ENCODE measurements at places on chromosomes 5 and 9. TPM values are rescaled to one million over a fixed set of nuclear protein-coding genes. Genes with fewer than 3 reads are reported as not detected.

DNA sequence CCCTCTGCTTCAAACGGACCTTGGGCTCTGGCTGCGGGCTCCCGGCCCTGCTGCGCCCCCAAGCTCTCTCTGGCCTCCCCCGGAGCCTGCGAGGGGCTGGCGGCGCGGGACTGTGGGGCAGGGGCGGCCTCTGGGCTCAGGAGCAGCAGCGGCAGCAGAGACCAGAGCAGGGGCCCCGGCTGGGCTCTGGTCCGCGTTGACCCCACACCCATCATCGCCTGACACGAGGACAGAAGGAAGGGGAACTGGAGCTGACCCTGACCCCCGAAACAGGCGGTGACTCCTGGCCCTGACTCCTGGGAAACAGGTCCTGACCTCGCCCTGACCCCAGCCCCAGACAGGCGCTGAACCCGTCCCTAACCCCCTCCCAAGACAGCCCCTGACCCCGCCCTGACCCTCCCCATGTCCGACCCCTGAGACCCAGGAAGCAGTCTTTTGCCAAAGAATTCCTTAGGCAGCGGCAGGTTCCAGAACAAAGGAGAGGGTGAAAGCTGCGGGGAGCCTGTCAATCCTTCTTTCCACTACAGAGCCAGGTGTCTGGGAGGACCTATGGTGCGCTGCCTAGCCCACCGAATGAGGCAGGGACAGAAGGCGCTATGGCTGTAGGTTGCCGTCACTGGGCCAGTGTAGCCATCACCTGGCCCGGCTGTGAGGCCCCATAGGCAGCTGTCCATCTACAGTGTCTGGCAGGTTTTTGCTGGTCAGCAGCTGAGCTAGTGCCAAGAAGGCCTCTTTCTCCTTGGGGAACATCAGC is 74.7 kb upstream of the SPTLC1 start:
- DNase-seq, result no peak
- H3K4me3 ChIP-seq, result no peak overlapping the region
- H3K4me1 ChIP-seq, result peaks cover 4% of the 10 kb centered on the region
- H3K36me3 ChIP-seq, result no peaks in the 10 kb centered on the region

GRCh38 chr9:95083086-95083768 is 234.3 kb downstream of the FANCC start:
- no peaks in the 10 kb centered on the region for H3K27me3 ChIP-seq
- no peaks in the 10 kb centered on the region for H3K4me1 ChIP-seq
- H3K36me3 ChIP-seq, result no peaks in the 10 kb centered on the region
- no peak for DNase-seq
- no peak overlapping the region for H3K27ac ChIP-seq

- H3K27me3 ChIP-seq, result no peaks in the 10 kb centered on the region
- no peaks in the 10 kb centered on the region for H3K4me1 ChIP-seq
- DNase-seq, result no peak
- no peak overlapping the region for H3K4me3 ChIP-seq
- no peak overlapping the region for H3K27ac ChIP-seq
- H3K36me3 ChIP-seq, result no peaks in the 10 kb centered on the region
These were observed 121.3 kb downstream of the ADAMTS2 start for GRCh38 chr5:179223961-179224360.

PTPN3 gene
- not detected for total RNA-seq

NUTM2F gene
- total RNA-seq, result not detected

- no peaks in the 10 kb centered on the region for H3K4me1 ChIP-seq
- no peak for DNase-seq
- no peak overlapping the region for H3K27ac ChIP-seq
- H3K36me3 ChIP-seq, result no peaks in the 10 kb centered on the region
- H3K27me3 ChIP-seq, result no peaks in the 10 kb centered on the region
These were observed 38.9 kb upstream of the FOXB2 start for GRCh38 chr9:76980566-76980965.

CCNO gene
- total RNA-seq, result 2.2 TPM

- H3K27me3 ChIP-seq, result no peaks in the 10 kb centered on the region
- H3K27ac ChIP-seq, result no peak overlapping the region
- DNase-seq, result no peak
- H3K4me3 ChIP-seq, result no peak overlapping the region
- H3K4me1 ChIP-seq, result no peaks in the 10 kb centered on the region
- H3K36me3 ChIP-seq, result no peaks in the 10 kb centered on the region
These were observed 218.5 kb upstream of the DAPK1 start for GRCh38 chr9:87278971-87279733.

DNA sequence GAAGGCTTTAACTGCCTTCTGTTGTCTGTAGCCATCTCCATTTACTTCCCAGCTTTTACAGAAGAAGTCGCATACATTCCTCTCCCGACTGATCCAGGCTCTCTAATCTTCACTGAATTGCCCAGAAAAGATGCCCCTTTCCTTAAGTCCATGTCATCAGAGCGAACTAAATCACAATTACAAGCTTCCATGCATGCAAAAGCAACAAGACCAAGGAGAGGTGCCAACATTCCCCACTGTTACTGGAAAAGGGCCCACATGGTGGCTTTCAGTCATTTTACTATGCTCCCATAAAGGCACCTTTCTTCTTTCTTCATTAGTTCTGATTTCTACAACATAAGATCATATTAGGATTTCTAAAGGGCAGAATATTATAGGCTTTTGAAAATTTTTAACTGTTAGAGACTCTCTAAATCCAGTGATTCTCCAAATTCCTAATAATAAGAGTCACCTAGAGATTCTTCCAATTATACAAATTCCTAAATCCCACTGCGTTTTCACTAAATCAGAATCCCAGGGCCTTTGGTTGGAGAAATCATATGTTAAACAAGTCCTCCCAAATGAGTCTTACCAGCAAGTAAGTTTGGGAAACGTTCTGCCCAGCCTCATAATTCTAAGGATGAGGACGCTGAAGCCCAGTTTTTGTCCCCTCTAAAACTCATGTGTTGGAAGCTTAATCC is 17.0 kb upstream of the ZFR start:
- DNase-seq, result no peak
- no peaks in the 10 kb centered on the region for H3K4me1 ChIP-seq
- H3K27me3 ChIP-seq, result no peaks in the 10 kb centered on the region
- H3K36me3 ChIP-seq, result no peaks in the 10 kb centered on the region

GRCh38 chr5:32223972-32224609 is 50.0 kb upstream of the GOLPH3 start:
- H3K27ac ChIP-seq, result peak overlapping the region; percentile 25
- H3K27me3 ChIP-seq, result no peaks in the 10 kb centered on the region
- DNase-seq, result no peak
- peaks cover 4% of the 10 kb centered on the region for H3K4me1 ChIP-seq
- H3K36me3 ChIP-seq, result peaks cover 16% of the 10 kb centered on the region

HEMGN gene
- not detected for total RNA-seq

- no peaks in the 10 kb centered on the region for H3K36me3 ChIP-seq
- no peak overlapping the region for H3K27ac ChIP-seq
- no peaks in the 10 kb centered on the region for H3K4me1 ChIP-seq
- no peaks in the 10 kb centered on the region for H3K27me3 ChIP-seq
- no peak overlapping the region for H3K4me3 ChIP-seq
- no peak for DNase-seq
These were observed 991.2 kb upstream of the ACO1 start for GRCh38 chr9:31393240-31393639.

OLFM1 gene
- not detected for total RNA-seq

DNA sequence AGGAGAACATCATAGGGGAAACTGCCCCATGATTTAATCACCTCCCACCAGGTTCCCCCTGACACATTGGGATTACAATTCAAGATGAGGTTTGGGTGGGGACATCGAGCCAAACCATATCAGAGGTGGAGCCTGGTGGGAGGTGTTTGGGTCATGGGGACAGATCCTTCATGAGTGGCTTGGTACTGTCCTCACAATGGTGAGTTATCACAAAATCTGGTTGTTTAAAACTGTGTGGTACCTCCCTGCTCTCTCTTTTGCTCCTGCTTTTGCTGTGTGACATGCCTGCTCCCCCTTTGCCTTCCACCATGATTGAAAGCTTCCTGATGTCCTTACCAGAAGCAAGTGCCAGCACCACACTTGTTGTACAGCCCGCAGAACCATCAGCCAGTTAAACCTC is 16.2 kb upstream of the ZFR start:
- no peak overlapping the region for H3K4me3 ChIP-seq
- no peak for DNase-seq
- no peaks in the 10 kb centered on the region for H3K36me3 ChIP-seq
- H3K27me3 ChIP-seq, result no peaks in the 10 kb centered on the region

- no peaks in the 10 kb centered on the region for H3K27me3 ChIP-seq
- H3K27ac ChIP-seq, result no peak overlapping the region
- H3K36me3 ChIP-seq, result no peaks in the 10 kb centered on the region
- no peaks in the 10 kb centered on the region for H3K4me1 ChIP-seq
These were observed 3.9 kb upstream of the SPINK1 start for GRCh38 chr5:147835386-147835798.

MED10 gene
- total RNA-seq, result 13.1 TPM

- no peak for DNase-seq
- peaks cover 51% of the 10 kb centered on the region for H3K36me3 ChIP-seq
- H3K4me3 ChIP-seq, result no peak overlapping the region
- H3K27me3 ChIP-seq, result no peaks in the 10 kb centered on the region
- peaks cover 5% of the 10 kb centered on the region for H3K4me1 ChIP-seq
These were observed 35.6 kb downstream of the RBM27 start for GRCh38 chr5:146238973-146239372.

GRCh38 chr9:116692616-116693015 is 5.5 kb downstream of the TRIM32 start:
- H3K27ac ChIP-seq, result peak overlapping the region; percentile 65
- H3K36me3 ChIP-seq, result no peaks in the 10 kb centered on the region
- H3K27me3 ChIP-seq, result no peaks in the 10 kb centered on the region
- H3K4me3 ChIP-seq, result no peak overlapping the region
- DNase-seq, result peak; percentile 64

DNA sequence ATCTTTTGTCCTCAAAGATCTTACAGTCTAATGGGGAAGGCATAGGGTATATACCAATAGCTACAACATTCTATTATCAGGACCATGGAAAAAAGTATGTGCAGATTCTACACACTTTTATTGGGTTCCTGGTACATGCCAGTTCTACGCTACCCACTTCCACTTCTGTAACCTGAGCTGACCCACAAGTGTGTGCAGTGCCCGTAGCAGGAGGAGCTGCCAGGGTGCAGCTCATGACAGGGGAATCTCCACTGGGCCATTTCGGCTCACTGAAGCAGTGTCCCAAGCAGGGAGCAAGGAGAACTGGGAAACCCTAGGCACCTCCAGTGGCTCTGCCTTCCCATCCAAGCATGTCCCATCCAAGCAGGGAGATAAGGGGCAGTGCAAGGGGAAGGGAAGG is 60.4 kb downstream of the FOXI1 start:
- DNase-seq, result peak; percentile 75
- H3K27ac ChIP-seq, result peak overlapping the region; percentile 96
- 0 out of 2 replicates have a peak overlapping the region, but pooled peaks have one; percentile 10 for H3K4me3 ChIP-seq
- no peaks in the 10 kb centered on the region for H3K27me3 ChIP-seq

MED7 gene
- total RNA-seq, result 10.6 TPM

DNA sequence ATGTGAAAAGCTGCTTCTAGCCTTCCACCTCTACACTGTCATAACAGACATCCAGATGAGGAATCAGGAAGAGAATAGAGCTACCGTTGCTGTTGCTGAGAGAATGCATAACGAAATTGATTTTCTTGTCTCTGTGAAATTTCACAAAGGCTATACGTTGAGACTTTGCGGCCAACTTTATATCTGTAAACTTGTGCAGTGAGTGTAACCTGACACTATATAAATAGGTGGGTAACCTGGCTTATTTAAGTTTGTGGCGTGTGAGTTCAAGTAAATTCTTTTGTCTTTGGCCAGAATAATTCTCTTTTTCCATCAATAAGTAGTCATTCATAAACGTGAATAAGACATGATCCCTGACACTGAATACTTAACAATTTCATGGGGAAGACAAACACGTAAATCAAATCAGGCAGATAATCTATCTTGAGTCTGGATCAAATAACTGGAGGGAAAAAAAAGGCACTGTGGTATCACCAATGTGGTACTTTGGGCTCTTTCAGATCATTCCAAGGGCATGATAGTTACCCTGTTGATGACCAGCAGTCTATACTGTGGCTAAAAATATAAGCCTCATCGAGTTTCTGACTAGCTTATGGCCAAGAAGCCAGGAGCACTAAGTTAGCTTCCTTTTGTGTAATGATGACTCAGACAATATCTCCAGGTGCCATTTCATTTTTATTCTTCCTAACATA is 98.2 kb upstream of the RASA1 start:
- H3K27me3 ChIP-seq, result no peaks in the 10 kb centered on the region
- H3K36me3 ChIP-seq, result no peaks in the 10 kb centered on the region
- no peak overlapping the region for H3K27ac ChIP-seq
- no peak for DNase-seq
- H3K4me3 ChIP-seq, result no peak overlapping the region

GRCh38 chr9:11742471-11742870 is 950.7 kb upstream of the TYRP1 start:
- H3K36me3 ChIP-seq, result no peaks in the 10 kb centered on the region
- H3K4me1 ChIP-seq, result no peaks in the 10 kb centered on the region
- no peaks in the 10 kb centered on the region for H3K27me3 ChIP-seq
- H3K27ac ChIP-seq, result no peak overlapping the region

DNA sequence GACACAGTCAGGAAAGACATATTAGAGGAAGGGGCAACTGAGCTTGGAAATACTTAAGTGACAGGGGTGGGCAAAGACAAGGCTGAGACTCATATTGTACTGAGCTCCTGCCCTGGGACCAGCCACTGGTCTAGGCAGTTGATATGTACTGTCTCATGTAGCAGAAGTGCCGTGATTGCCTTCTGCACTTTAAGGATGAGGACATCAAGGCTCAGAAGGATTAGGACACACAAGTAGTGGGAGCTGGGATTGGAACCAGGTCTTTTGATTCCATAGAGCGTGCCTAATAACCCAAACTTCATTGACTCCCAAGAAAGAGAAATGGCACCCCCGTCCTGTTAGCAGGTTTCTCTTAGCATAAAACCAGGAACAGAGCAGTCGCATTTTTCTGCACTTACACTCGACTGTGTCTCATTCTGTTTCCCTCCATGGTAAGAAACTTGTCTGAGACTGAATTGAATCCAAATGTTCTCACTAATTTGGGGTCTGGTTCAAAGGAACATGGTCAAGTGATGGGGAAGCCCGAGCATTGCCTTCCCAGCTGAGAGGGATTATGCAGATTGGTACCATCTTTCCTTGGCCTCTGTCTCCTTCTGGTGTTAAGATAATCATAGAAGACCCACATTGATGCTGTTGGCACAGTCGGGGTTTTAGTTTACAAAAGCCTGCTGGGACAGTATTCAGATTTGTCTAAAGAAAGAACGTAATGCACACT is 70.4 kb downstream of the ANGPTL2 start:
- no peaks in the 10 kb centered on the region for H3K36me3 ChIP-seq
- H3K27ac ChIP-seq, result no peak overlapping the region
- no peaks in the 10 kb centered on the region for H3K27me3 ChIP-seq
- no peaks in the 10 kb centered on the region for H3K4me1 ChIP-seq
- DNase-seq, result no peak

- DNase-seq, result no peak
- no peaks in the 10 kb centered on the region for H3K36me3 ChIP-seq
These were observed 29.3 kb upstream of the FAT2 start for GRCh38 chr5:151620461-151620840.

GRCh38 chr9:121926351-121926801 is 166.7 kb downstream of the TTLL11 start:
- no peak overlapping the region for H3K4me3 ChIP-seq
- DNase-seq, result no peak
- H3K27ac ChIP-seq, result no peak overlapping the region
- H3K27me3 ChIP-seq, result no peaks in the 10 kb centered on the region
